ENCODE measurements at places on chromosomes 4 and X. TPM values are rescaled to one million over a fixed set of nuclear protein-coding genes. Genes with fewer than 3 reads are reported as not detected.

Gene TSPAN6
- 17.8 TPM for total RNA-seq

Gene OPRPN
- total RNA-seq, result not detected

Gene HDAC8
- 22.2 TPM for total RNA-seq

Gene NKX3-2
- total RNA-seq, result 4.9 TPM

Gene SSX4
- total RNA-seq, result not detected

Gene XPNPEP2
- total RNA-seq, result not detected

Gene VCX3A
- total RNA-seq, result not detected

- H3K4me3 ChIP-seq, result no peak overlapping the region
- H3K4me1 ChIP-seq, result no peaks in the 10 kb centered on the region
- no peak overlapping the region for H3K27ac ChIP-seq
- no peak for DNase-seq
- no peaks in the 10 kb centered on the region for H3K27me3 ChIP-seq
- no peaks in the 10 kb centered on the region for H3K36me3 ChIP-seq
Measured at GRCh38 chr4:160265836-160266235, 1163.0 kb downstream of the RAPGEF2 start.

DNA sequence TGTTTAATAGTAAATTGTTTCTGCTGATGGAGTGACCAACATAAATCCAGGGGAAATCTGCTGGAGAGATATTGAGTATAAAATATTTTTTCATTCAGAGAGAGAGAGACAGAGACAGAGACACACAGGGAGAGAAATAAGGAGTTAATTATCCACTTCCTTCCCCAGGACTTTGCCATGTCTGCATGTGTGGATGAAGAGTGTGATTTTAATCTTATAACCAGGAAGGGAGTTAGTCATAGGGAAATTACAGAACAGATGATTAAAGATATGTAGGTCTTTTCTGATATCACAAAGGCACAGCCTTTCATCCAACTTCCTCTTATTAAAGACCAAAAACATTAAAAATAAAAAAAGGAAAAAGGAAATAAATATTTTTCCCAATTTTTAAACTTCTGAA lies 526.3 kb downstream of the SPRY1 start:
- no peak overlapping the region for H3K27ac ChIP-seq
- H3K4me1 ChIP-seq, result peaks cover 3% of the 10 kb centered on the region
- no peak for DNase-seq
- no peaks in the 10 kb centered on the region for H3K27me3 ChIP-seq

DNA sequence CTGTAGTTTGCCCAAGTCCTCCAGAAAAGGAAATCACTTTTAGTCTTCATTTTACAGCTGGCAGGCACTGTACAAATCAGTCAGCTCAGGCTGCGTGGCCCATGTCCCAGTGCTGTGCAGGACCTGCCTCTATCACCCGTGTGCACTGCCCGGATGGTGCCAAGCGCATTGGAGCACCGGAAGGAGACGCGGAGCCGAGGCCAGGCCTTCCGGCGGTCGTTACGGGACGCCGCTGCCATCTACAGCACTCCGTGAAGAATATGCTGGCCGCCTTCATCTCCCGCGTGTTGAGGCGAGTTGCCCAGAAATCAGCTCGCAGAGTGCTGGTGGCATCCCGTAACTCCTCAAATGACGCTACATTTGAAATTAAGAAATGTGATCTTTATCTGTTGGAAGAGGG lies at the start of gene PDHA2:
TSS of gene PDHA2 (plus strand) at position 203 of the 400 bp plus-strand sequence. CDS start at position 261, 58 bp downstream.
- no peak within 1 kb of the TSS for H3K4me3 ChIP-seq
- no peaks in the 10 kb centered on the region for H3K36me3 ChIP-seq
- no peaks in the 10 kb centered on the region for H3K4me1 ChIP-seq
- H3K27me3 ChIP-seq, result no peaks in the 10 kb centered on the region

- no peaks in the 10 kb centered on the region for H3K27me3 ChIP-seq
- DNase-seq, result no peak
- H3K4me3 ChIP-seq, result no peak overlapping the region
- H3K27ac ChIP-seq, result peak overlapping the region; percentile 10
- H3K36me3 ChIP-seq, result peaks cover 2% of the 10 kb centered on the region
Measured at GRCh38 chr4:153577053-153577452, 107.0 kb upstream of the TLR2 start.

DNA sequence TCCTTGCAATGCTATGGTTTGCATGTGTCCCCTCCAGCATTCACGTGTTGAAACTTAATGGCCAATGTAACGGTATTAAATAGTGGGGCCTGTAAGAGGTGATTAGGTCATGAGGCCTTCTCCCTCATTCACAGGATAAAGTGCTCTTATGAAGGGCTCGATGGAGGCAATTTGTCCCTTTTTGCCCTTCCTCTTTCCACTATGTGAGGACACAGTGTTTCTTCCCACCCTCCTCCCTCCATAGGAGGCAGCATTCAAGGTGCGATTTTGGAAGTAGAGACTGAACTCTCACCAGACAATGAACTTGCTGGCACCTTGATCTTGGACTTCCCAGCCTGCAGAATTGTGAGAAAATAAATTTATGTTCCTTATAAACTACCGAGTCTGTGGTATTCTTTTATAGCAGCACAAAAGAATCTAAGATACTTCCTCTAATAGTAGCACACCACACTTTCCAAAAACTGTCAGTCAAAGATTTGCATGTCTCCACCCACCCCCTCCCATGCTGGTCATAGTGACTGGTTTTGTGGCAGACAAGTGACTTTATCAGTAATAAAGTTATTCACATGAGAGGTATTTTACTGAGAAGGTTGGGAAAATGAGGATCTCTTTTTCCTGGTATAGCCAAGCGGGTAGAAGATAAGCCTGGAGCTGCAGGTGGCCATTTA lies 113.5 kb upstream of the TTC29 start:
- no peak for DNase-seq
- H3K27ac ChIP-seq, result no peak overlapping the region
- no peaks in the 10 kb centered on the region for H3K36me3 ChIP-seq

GRCh38 chr4:13944095-13944511 lies 316.6 kb upstream of the BOD1L1 start:
- no peaks in the 10 kb centered on the region for H3K36me3 ChIP-seq
- no peaks in the 10 kb centered on the region for H3K27me3 ChIP-seq
- H3K27ac ChIP-seq, result no peak overlapping the region
- no peak for DNase-seq
- H3K4me1 ChIP-seq, result peaks cover 6% of the 10 kb centered on the region

- no peak overlapping the region for H3K4me3 ChIP-seq
- no peaks in the 10 kb centered on the region for H3K36me3 ChIP-seq
- H3K4me1 ChIP-seq, result no peaks in the 10 kb centered on the region
- DNase-seq, result no peak
Measured at GRCh38 chr4:71732066-71732465, 51.8 kb downstream of the GC start.

GRCh38 chr4:82268826-82269193 lies 105.0 kb downstream of the HNRNPD start:
- H3K27me3 ChIP-seq, result peaks cover 30% of the 10 kb centered on the region
- no peaks in the 10 kb centered on the region for H3K4me1 ChIP-seq
- no peak for DNase-seq
- H3K27ac ChIP-seq, result no peak overlapping the region

- H3K36me3 ChIP-seq, result no peaks in the 10 kb centered on the region
- H3K4me3 ChIP-seq, result no peak overlapping the region
- no peak overlapping the region for H3K27ac ChIP-seq
- no peaks in the 10 kb centered on the region for H3K4me1 ChIP-seq
- H3K27me3 ChIP-seq, result no peaks in the 10 kb centered on the region
- DNase-seq, result no peak
Measured at GRCh38 chr4:13193662-13194061, 290.5 kb downstream of the RAB28 start.

DNA sequence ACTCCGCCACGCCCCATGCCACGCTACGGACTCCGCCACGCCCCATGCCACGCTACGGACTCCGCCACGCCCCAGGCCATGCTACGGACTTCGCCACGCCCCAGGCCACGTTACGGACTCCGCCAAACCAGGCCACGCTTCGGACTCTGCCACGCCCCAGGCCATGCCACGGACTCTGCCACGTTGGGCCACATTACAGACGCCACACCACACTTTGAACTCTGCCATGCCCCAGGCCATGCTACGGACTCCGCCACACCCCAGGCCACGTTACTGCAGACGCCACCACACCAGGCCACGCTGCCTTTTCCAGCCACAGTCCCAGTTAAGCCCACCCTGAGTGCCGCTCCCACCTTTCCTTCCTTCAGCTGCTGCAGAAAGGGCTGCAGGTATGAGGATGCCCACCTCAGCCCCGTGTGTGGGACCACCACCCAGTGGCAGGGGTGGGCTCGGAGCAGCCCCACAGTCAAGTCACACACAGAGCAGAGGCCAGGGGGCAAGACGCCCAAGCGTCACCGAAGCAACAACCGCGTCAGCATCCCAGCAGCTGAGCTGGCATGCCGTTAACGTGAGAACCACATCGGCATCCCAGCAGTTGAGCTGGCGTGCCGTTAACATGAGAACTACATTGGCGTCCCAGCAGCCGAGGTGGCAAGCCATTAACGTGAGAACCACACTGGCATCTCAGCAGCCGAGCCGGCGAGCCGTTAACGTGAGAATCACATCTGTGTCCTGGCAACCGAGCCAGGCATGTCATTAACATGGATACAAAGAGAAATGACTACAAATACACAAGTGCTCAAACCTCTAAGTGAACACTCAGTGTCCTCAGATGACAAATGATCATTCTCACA lies 26.4 kb downstream of the GAK start:
- peak; percentile 78 for DNase-seq
- H3K27ac ChIP-seq, result no peak overlapping the region
- H3K4me3 ChIP-seq, result no peak overlapping the region
- no peaks in the 10 kb centered on the region for H3K36me3 ChIP-seq
- peaks cover 3% of the 10 kb centered on the region for H3K4me1 ChIP-seq

GRCh38 chr4:60544981-60545380 lies 655.1 kb upstream of the ADGRL3 start:
- no peak overlapping the region for H3K4me3 ChIP-seq
- peaks cover 4% of the 10 kb centered on the region for H3K36me3 ChIP-seq
- peaks cover 5% of the 10 kb centered on the region for H3K27me3 ChIP-seq
- peaks cover 2% of the 10 kb centered on the region for H3K4me1 ChIP-seq
- no peak for DNase-seq

DNA sequence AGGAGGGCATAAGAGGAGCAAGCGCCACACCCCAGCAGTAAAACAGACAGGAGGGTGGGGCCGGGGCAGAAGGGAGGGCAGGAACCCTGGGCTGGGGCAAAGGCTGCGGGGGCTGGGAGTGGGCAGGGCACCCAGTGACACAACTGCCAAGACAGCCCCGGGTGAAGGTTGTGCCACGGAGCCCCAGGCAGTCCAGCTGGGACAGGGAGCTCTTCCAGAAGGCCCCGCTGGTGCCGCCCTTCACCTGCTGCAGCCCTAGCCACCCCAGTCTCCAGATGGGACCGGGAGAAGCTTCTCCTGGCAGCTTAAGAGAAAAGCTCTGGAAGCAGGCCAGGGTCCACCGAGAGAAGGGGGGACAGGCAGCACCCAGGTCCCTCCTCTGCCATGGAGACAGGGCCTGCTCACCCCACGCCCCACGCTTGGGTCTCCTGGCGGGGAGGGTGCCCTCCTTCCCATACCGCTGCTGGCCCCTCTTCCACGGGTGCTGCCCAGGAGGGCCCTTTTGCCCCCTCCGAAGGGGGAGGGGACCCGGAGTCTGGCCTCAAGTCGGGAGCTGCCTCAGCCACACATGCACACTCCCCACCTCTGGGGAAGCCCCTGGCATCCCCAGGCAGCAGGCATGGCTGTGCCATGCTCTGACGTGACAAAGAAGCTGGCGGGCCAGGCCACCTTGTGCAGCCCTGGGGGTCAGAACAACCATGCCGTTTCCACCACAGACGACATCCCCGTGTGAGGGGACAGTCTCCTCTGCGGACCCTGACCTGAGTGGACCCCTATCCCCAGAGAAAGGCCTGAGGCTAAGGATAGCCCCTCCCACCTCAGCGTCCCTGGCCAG lies 1.5 kb downstream of the DGKQ start:
- no peaks in the 10 kb centered on the region for H3K27me3 ChIP-seq
- peak overlapping the region; percentile 59 for H3K4me3 ChIP-seq

DNA sequence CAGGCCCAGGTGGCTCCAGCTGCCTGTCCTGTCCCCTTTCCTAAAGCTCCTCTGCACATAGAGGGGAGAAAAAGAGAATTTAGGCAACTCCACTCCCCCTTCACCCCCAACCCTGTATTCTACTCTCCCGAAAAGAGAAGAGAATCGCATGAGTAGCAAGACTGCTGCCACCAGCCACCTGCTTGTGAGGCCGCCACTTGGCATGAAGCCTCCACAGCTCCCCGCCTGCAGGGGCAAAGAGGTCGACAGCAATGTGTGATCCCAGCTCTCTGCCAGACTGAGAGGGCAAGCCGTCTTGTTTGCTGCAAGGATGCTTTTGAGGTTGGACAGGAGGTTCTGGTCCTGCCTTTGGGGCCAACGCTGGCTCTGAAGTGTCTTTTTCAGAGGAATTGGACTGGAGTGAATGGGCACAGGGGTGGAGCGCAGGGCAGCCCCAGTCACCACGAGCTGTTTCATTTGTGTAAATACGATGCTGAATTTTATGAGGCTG lies 77.1 kb downstream of the STARD8 start:
- no peaks in the 10 kb centered on the region for H3K27me3 ChIP-seq
- no peak overlapping the region for H3K27ac ChIP-seq
- no peaks in the 10 kb centered on the region for H3K4me1 ChIP-seq

GRCh38 chr4:123444290-123444731 lies 47.7 kb downstream of the SPRY1 start:
- H3K36me3 ChIP-seq, result no peaks in the 10 kb centered on the region
- DNase-seq, result no peak
- H3K4me3 ChIP-seq, result no peak overlapping the region
- H3K27me3 ChIP-seq, result no peaks in the 10 kb centered on the region
- H3K27ac ChIP-seq, result no peak overlapping the region
- peaks cover 16% of the 10 kb centered on the region for H3K4me1 ChIP-seq

DNA sequence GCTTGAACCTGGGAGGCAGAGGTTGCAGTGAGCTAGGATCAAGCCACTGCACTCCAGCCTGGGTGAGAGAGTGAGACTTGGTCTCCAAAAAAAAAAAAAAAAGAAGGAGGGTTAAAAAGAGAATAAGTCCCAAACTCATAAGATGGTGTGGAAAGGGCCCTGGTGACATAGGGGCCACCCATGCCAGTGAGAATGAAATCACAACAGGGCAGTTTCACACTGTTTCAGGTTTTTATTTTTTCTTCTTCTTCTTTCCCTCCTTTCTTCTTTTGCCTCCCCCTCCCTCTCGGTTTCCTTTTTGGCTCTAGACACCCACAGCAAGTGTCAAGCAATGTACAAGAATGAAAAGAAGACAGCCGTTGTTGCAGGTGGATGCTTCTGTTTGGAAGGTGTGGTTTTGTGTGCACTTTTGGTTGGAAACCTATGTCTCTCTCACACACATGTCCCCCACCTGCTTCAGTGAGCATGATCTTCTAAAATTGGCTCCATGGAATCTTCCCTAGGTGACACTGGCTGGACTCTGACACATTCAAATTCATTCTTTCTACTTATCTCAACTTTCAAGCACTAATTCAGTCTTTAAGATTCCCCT lies 14.4 kb upstream of the TLR8 start:
- no peaks in the 10 kb centered on the region for H3K27me3 ChIP-seq
- H3K4me1 ChIP-seq, result peaks cover 16% of the 10 kb centered on the region
- H3K4me3 ChIP-seq, result no peak overlapping the region
- no peaks in the 10 kb centered on the region for H3K36me3 ChIP-seq
- DNase-seq, result no peak

Measured in chondrocyte (in vitro differentiated cells).